ENCODE measurements at places on chromosomes 6 and 20. TPM values are rescaled to one million over a fixed set of nuclear protein-coding genes. Genes with fewer than 3 reads are reported as not detected.
A peak's percentile ranks its signal among the peaks of the same experiment; 100 is the strongest.

MCM3 gene
- total RNA-seq: 137 TPM

RIN2 gene
- 5.2 TPM for total RNA-seq

GRCh38 chr6:100618351-100618671, 153.6 kb upstream of the SIM1 start:
- H3K4me1 ChIP-seq: no peaks in the 10 kb centered on the region
- no peak overlapping the region for H3K4me3 ChIP-seq
- H3K27me3 ChIP-seq: no peaks in the 10 kb centered on the region
- H3K27ac ChIP-seq: no peak overlapping the region

DNA sequence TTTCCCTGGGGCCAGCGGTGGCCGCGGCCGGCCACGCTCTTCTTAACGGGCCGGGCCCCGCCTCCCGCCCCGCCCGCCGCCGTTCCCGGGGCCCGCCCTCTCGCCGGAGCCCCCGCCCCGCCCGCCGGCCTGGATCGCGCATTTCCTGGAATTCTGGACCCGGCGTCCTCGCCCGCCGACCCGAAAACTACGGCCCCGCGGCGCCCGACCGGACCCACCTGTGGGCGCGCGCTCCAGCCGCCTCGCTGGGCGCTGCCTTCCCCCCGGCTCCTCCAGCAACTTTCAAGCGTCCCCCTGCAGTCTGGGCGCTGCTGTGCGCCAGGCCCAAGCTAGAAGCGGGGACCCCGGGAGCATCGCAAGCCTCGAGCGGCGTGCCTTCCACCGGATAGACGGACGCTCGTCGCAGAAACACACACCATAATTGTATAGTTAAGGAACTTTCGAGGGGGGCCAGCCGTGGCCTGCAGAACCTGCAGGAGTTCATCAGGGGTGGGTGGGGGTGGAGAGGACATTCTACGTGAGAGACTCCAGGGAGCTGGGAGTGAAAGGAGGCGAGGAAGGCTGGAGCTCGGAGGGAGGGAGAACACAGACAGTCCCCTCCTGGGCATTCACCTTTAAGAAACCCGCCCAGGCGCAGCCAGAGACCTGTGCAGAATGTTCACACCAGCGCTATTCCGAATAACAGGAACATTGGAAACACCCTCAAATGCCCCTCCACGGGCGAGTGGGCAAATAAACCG, at the start of gene ADA:
TSS of gene ADA (minus strand) at position 16 of the 740 bp plus-strand sequence. CDS start 92 bp downstream, outside the sequence.
- peaks cover 45% of the 10 kb centered on the region for H3K4me1 ChIP-seq
- H3K4me3 ChIP-seq: peak within 1 kb of the TSS; percentile 96
- H3K27me3 ChIP-seq: no peaks in the 10 kb centered on the region
- peak within 1 kb of the TSS; percentile 92 for H3K27ac ChIP-seq

DNA sequence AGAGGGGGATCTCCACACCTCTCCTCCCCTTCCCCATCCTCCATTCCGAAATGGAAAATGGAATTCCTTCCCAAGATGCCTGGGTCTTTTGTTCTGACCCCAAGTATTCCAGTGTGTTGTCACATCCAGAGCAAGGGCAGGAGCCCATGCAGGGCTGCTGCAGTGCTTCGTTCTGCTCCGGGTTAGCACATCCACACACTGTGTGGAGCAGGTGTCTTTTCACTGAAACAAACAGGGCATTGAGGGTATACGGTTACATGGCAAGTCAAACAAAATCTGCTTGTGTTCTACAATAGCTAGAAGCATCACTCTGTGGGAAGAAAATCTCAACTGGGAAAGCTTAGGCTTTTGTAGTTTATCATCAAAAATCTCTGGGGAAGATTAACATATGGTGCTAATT, 56.9 kb downstream of the LYRM2 start:
- H3K27me3 ChIP-seq: no peaks in the 10 kb centered on the region
- no peaks in the 10 kb centered on the region for H3K36me3 ChIP-seq

DNA sequence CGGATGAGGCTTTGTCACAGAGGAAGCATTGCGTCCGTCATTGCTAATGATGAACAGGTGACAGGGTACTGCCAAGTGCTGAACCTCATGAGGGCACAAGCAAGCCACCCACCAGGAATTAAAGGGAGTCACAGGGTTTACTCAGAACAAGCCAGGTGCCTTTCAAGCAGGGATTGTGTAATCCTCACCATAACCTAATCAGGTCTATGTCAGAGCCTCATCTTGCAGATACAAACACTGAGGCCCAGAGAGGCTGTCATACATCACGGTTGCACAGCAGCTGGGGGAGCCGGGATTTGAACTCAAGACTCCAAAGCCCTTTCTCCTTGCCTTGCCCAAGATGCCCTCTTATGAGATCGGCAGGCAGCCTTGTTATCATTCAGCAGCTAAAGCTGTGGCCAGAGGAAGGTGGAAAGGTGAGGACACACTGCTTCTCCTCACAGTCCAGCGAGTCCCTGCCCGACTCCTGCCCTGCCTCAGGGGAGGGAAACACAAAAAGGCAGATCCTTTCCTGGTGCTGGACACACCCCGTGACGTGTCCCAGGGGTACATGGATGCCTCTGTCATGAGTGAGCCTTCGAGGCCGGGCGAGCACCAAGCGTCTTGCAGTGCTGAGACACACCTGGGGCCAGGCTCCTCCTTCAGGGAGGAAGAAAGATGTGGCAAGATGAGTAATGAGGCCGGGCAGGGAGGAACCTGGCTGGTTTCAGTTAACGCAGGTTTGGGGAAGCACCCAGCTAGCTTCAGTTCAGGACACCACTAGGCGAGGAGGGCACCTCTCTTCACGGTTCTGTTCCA, 214.9 kb downstream of the LY86 start:
- H3K36me3 ChIP-seq: no peaks in the 10 kb centered on the region
- no peak for DNase-seq
- peak overlapping the region; percentile 6 for H3K27ac ChIP-seq
- peaks cover 39% of the 10 kb centered on the region for H3K4me1 ChIP-seq

GRCh38 chr6:158170656-158171081, 2.5 kb downstream of the GTF2H5 start:
- H3K27me3 ChIP-seq: peaks cover 8% of the 10 kb centered on the region
- DNase-seq: no peak
- no peak overlapping the region for H3K27ac ChIP-seq
- H3K36me3 ChIP-seq: no peaks in the 10 kb centered on the region

NPBWR2 gene
- not detected for total RNA-seq

DPPA5 gene
- 0.09 TPM for total RNA-seq

- H3K36me3 ChIP-seq: no peaks in the 10 kb centered on the region
- H3K4me3 ChIP-seq: peak overlapping the region; percentile 86
- H3K4me1 ChIP-seq: peaks cover 17% of the 10 kb centered on the region
- peak overlapping the region; percentile 90 for H3K27ac ChIP-seq
- H3K27me3 ChIP-seq: no peaks in the 10 kb centered on the region
Observed at GRCh38 chr6:73263570-73263909, 544 bp upstream of the KHDC1 start.

COL9A1 gene
- total RNA-seq: 1.2 TPM

DNA sequence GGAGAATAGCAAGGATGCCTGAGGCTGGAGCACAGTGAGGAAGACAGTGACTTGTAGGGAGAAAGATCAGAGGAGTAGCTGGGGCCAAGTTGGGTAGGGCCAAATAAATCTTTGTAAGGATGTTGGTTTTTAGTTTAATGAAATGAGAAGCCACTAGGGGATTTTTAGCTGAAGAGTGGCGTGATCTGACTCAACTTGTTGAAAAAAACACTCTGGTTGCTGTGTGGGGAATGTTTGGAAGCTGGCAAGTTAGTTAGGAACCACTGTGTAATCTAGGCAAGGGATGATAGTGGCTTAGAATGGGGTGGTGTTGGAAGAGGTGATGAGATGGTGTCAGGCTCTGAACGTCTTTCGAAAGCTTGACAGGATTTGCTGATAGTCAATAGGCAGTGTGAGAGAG, 176.1 kb upstream of the HDDC2 start:
- no peak overlapping the region for H3K4me3 ChIP-seq
- DNase-seq: no peak
- no peaks in the 10 kb centered on the region for H3K36me3 ChIP-seq
- no peak overlapping the region for H3K27ac ChIP-seq

DNA sequence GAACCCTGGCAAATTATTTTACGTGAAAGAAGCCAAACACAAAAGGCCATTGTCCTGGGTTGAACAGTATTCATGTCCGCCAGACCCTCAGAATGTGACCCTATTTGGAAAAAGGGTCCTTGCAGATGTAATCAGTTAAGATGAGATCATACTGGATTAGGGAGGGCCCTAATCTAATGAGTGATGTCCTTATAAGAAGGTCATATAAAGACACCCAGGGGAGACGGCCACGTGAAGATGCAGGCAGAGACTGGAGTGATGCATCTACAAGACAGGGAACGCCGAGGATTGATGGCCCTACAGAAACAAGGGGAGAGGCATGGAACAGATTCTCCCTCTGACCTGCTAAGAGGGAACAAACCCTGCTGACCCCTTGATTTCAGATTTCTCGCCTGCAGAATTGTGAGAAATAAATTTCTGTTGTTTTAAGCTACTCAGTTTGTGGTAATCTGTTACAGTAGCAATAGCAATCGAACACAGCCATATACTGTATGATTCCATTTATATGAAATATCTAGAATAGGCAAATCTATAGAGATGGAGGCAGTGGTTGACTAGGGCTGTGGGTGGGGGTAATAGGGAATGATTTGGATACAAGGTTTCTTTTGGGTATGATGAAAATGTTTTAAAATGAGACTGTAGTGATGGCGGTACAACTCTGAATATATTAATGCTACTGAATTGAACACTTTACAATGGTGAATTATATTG, 132.9 kb upstream of the NUP153 start:
- no peaks in the 10 kb centered on the region for H3K36me3 ChIP-seq
- no peak overlapping the region for H3K4me3 ChIP-seq
- H3K27ac ChIP-seq: no peak overlapping the region
- DNase-seq: no peak
- H3K4me1 ChIP-seq: no peaks in the 10 kb centered on the region

DNA sequence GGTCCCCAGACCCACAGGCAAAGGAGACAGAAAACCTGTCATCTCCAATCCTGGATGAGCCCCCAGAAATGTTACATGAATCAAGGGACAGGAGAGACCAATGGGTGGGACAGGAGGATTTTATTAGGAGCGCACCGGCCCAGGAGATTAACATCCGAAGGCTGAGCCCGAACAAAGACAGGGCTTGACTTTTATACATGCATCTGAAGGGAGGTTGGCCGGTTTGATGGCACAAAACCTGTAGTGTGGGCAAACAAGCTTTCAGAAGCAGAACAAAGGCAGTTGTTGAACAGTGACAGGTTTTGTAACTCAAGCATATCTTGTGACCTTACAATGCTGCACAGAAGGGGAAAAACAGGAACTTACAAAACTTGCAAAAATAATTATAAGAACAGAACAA, 83.9 kb upstream of the GPR6 start:
- H3K36me3 ChIP-seq: no peaks in the 10 kb centered on the region
- H3K27ac ChIP-seq: no peak overlapping the region
- H3K4me3 ChIP-seq: no peak overlapping the region
- no peaks in the 10 kb centered on the region for H3K4me1 ChIP-seq
- no peak for DNase-seq

KCNB1 gene
- total RNA-seq: 0.09 TPM

CPXM1 gene
- total RNA-seq: 11.9 TPM

GRCh38 chr6:16187176-16187575, 51.2 kb upstream of the GMPR start:
- no peaks in the 10 kb centered on the region for H3K36me3 ChIP-seq
- H3K27me3 ChIP-seq: no peaks in the 10 kb centered on the region
- no peak for DNase-seq
- no peaks in the 10 kb centered on the region for H3K4me1 ChIP-seq
- no peak overlapping the region for H3K27ac ChIP-seq
- H3K4me3 ChIP-seq: no peak overlapping the region

DNA sequence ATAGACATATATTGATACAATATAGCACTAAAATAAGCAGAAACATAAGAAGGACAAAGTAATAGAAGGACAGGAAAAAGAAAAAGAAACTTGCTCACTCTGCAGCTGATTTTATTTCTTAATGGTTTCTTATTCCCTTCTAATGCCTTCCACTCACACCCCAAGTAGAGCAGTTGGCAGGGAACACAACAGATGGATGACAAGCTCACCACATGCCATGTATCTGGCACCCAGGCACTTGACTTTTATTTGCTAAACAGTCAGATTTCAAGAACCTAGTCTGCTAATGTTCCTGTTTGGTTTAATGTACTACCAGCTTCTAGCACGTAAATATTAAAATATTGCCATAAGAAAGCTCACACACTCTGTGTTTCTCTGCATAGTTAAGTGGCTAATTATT, 87.1 kb downstream of the COL19A1 start:
- H3K36me3 ChIP-seq: no peaks in the 10 kb centered on the region
- no peak for DNase-seq
- H3K4me3 ChIP-seq: no peak overlapping the region
- H3K27ac ChIP-seq: no peak overlapping the region
- no peaks in the 10 kb centered on the region for H3K27me3 ChIP-seq

NRN1 gene
- 4.2 TPM for total RNA-seq

HDAC2 gene
- 68.6 TPM for total RNA-seq

DNA sequence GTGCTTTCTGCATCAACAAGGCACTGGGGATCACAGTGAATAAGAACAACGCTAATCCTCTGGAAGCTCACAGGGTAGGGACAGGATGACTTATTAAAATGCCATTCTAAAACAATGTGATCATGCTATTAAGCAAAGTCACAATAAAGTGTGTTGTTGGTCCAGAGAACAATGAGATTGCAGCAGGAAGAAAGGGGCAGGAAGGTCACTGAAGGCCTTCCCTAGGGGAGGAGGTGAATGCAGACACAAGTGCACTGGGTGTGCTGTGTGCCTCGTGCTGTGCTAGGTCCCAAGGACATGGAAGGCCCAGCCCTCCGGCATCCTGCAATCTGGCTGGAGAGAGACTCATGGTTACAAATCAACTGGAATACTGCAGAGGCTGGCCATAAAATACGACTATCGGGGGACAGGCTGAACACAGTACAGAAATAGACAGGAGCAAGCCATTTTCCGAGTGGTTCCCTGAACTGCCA, 55.7 kb downstream of the LYRM4 start:
- DNase-seq: no peak
- no peaks in the 10 kb centered on the region for H3K27me3 ChIP-seq
- no peak overlapping the region for H3K4me3 ChIP-seq
- H3K36me3 ChIP-seq: no peaks in the 10 kb centered on the region

- H3K4me3 ChIP-seq: peak overlapping the region; percentile 100
- peak overlapping the region; percentile 46 for H3K27ac ChIP-seq
- H3K27me3 ChIP-seq: peaks cover 8% of the 10 kb centered on the region
- peaks cover 34% of the 10 kb centered on the region for H3K4me1 ChIP-seq
- H3K36me3 ChIP-seq: no peaks in the 10 kb centered on the region
Observed at GRCh38 chr20:2873747-2874041, 413 bp downstream of the PTPRA start.

BYSL gene
- total RNA-seq: 13.0 TPM

SLC35F1 gene
- total RNA-seq: 0.14 TPM

GRCh38 chr20:33061658-33062028, 7.9 kb downstream of the BPIFB3 start:
- no peak overlapping the region for H3K27ac ChIP-seq
- H3K4me1 ChIP-seq: no peaks in the 10 kb centered on the region
- H3K27me3 ChIP-seq: no peaks in the 10 kb centered on the region

GRCh38 chr20:14721926-14722452, 384.6 kb upstream of the FLRT3 start:
- H3K27me3 ChIP-seq: no peaks in the 10 kb centered on the region
- no peak for DNase-seq
- H3K27ac ChIP-seq: no peak overlapping the region
- no peaks in the 10 kb centered on the region for H3K36me3 ChIP-seq
- no peaks in the 10 kb centered on the region for H3K4me1 ChIP-seq
- no peak overlapping the region for H3K4me3 ChIP-seq

- no peak overlapping the region for H3K4me3 ChIP-seq
- no peaks in the 10 kb centered on the region for H3K36me3 ChIP-seq
- H3K4me1 ChIP-seq: no peaks in the 10 kb centered on the region
Observed at GRCh38 chr20:16498526-16499253, 74.6 kb downstream of the KIF16B start.

LGSN gene
- total RNA-seq: 0.14 TPM
